ENCODE measurements at places on chromosomes 2 and 18. TPM values are rescaled to one million over a fixed set of nuclear protein-coding genes. Genes with fewer than 3 reads are reported as not detected.

The CACNB4 gene
- 4.1 TPM for total RNA-seq

DNA sequence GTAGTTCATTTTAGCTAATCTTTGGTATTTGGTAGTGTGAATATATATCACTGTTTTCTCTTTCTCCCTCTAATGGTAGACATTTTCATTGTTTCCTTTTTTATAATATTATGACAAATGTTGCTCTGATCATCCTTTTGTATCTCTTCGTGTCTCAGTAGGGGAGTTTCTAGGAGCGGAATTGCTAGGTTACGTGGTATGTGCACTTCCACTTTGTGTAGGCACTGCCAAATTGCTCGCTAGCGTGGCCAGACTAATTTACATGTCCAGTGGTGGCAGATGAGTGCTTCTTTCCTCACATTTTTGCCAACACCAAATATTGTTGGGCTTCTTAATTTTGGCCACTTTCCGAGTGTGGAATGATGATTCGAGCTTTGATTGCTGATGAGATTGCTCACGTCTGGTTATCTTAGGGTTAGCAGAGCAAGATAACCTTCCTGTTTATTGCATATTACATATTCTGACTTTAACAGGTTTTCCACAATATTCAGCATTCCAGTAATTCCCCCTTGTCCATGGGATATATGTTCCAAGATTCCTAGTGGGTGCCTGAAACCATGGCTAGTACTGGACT, 30.4 kb upstream of the GREB1 start:
- no peak for DNase-seq

The SCG2 gene
- total RNA-seq: not detected

DNA sequence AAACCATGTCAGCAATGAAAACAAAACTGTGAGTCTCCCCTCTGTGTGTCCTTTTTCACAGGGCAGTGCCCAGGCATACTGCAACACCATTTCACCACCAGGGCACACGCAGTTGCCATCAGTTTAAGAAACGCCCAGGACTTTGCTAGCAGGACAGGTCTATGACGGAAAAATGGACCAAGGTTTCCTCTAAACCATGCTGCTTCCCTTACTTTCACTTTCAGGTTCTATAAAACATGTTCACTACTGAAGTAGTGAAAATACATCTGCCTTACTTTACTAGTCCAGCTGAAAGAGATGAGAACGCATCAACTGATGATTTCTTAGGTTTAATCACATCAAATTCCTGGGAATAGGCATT, 110.5 kb downstream of the TCF4 start:
- DNase-seq: no peak

GRCh38 chr2:51697095-51697494, 665.2 kb upstream of the NRXN1 start:
- no peak for DNase-seq

DNA sequence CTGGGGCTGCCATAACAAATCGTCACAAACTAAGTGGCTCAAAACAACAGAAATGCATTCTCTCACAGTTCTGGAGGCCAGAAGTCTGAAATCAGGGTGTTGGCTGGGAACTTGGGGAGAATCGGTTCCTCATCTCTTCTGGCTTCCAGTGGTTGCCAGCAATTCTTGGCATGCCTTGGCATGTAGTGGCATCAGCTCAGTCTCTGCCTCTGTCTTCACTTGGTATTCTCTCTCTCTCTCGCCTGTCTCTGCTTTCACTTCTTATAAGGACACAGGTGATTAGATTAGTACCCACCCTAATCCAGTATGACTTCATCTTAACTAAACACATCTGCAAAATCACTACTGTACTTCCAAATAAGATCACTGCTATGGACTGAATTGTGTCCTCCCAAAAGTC, 695.4 kb upstream of the ID2 start:
- DNase-seq: no peak

The LIPG gene
- total RNA-seq: 1.8 TPM

The SATB2 gene
- 2.7 TPM for total RNA-seq

DNA sequence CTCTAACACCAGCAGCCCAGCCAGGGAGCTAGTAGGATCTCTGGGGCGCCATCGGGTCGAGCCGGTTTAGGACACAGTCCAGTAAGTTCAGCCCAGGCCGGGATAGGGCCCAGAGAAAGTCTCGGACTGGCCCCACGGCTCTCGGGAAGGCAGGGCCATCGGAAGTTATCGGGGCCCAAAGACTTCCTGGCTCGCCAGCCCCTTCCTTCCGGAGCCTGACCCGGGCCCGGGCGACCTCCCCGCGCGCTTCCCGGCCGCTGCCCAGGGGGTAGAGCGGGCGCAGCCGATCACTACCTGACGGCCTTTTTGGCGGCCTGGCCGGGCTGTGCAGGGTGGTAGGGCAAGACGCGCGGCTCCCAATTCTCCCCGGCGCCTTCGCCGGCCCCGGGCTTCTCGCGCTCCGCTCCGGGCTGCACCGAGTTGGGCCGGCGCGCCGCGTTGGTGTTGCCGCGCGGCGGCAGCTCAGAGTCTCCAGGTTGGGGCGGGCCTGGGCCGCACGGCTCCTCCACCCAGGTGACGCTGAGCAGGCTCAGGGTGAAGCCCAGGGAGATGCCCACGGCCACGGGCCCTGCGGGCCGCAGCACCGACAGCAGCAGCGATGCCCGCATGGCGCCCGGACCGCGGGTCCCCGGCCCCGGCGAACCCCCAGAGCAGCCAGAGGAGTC, 546 bp downstream of the CHPF start:
- DNase-seq: no peak

GRCh38 chr2:101731221-101732054, 33.9 kb downstream of the MAP4K4 start:
- DNase-seq: no peak

- DNase-seq: no peak
These were observed 20.5 kb downstream of the APLF start for GRCh38 chr2:68487773-68488355.

GRCh38 chr18:51660188-51660715, 462.8 kb upstream of the MEX3C start:
- DNase-seq: no peak

The IL1B gene
- 12.6 TPM for total RNA-seq

GRCh38 chr2:103788951-103789350, 1027.1 kb downstream of the TMEM182 start:
- no peak for DNase-seq

Data from spleen (tissue), 13 donors.